Gastrocnemius medialis (tissue), 4 donors: ENCODE measurements at places on chromosomes 13 and 19. TPM values are rescaled to one million over a fixed set of nuclear protein-coding genes. Genes with fewer than 3 reads are reported as not detected.

UBL5 gene
- 388 TPM for total RNA-seq

GRK1 gene
- not detected for total RNA-seq

PRTN3 gene
- total RNA-seq, result not detected

CEACAM16 gene
- not detected for total RNA-seq

SBSN gene
- not detected for total RNA-seq

IGFL4 gene
- not detected for total RNA-seq

PCDH9 gene
- total RNA-seq, result 1.4 TPM

SIPA1L3 gene
- total RNA-seq, result 6.0 TPM

SYT5 gene
- total RNA-seq, result not detected

CGB2 gene
- not detected for total RNA-seq

PSG1 gene
- not detected for total RNA-seq

ZNF541 gene
- not detected for total RNA-seq

HIF3A gene
- total RNA-seq, result 15.9 TPM

DNA sequence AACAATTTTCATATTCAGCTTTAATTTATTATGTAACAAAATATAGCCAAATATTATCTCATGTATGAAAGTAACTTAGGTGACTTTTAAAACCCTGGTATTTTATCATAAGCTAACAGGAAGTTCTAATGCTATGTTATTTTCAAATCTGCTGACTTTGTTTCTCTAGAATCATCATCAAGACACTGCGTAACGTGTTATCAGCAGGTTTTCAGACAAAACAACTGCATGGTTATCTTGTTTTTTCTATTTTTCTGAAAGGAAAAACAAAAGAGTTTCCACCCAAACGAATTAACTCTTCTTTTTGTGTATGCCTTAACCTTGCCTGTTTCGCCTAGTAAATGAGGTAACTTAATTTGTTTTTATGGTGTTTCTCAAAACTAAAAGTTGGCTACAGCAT is 156.3 kb downstream of the TBC1D4 start:
- H3K4me1 ChIP-seq, result peaks cover 21% of the 10 kb centered on the region
- peaks cover 19% of the 10 kb centered on the region for H3K36me3 ChIP-seq
- no peaks in the 10 kb centered on the region for H3K27me3 ChIP-seq
- no peak for DNase-seq
- no peak overlapping the region for H3K27ac ChIP-seq

DNA sequence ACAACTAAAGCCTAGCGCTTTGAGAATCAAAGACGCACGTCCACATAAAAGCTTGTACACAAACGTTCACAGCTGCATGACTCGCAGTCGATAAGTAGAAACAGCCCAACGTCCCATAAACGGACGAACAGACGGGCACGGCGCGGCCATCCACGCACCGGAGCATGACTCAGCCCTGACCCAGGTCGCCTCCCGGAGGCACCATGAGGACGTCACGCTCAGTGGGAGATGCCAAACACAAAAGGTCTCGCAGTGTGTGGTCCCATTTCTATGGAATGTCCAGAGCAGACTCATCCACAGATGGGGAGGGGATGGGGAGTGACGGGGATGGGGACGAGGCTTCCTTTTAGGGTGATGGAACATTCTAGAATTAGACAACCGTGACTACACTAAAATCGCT is 9.4 kb downstream of the POLRMT start:
- no peak overlapping the region for H3K4me3 ChIP-seq
- no peaks in the 10 kb centered on the region for H3K36me3 ChIP-seq
- no peaks in the 10 kb centered on the region for H3K4me1 ChIP-seq
- H3K27ac ChIP-seq, result peak overlapping the region; percentile 59
- no peak for DNase-seq
- H3K27me3 ChIP-seq, result no peaks in the 10 kb centered on the region

GRCh38 chr19:32748948-32749347 is 29.4 kb downstream of the TDRD12 start:
- H3K27ac ChIP-seq, result no peak overlapping the region
- H3K36me3 ChIP-seq, result no peaks in the 10 kb centered on the region
- DNase-seq, result no peak
- H3K4me3 ChIP-seq, result no peak overlapping the region
- no peaks in the 10 kb centered on the region for H3K4me1 ChIP-seq

DNA sequence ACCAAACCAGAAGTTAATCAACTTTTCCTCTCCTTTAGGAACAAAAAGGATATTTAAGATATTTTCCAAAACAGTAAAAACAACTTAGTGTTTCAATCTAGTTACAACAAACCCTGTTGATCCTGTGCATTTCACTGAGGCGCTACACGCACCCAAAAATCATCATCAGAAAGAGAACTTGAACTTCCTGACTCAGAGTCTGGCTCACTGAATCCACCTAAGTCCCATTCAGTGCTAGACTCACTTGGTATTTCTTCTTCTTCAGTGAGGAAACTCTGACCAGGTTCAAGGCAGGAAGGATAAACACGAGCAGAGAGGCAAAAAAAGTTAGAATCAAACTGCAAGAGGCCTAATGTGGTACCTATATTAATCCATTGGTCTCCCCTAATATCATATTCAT is 2.2 kb downstream of the KBTBD6 start:
- H3K4me1 ChIP-seq, result peaks cover 52% of the 10 kb centered on the region
- H3K27me3 ChIP-seq, result no peaks in the 10 kb centered on the region
- peak overlapping the region; percentile 43 for H3K27ac ChIP-seq
- DNase-seq, result no peak
- no peaks in the 10 kb centered on the region for H3K36me3 ChIP-seq

GRCh38 chr19:47821460-47822020 is at the start of gene CRX:
Gene CRX (plus strand): TSS chr19:47821937. CDS start chr19:47834444, 12,507 bp downstream.
- H3K27ac ChIP-seq, result no peak within 1 kb of the TSS
- DNase-seq, result no peak
- H3K27me3 ChIP-seq, result peaks cover 16% of the 10 kb centered on the region

DNA sequence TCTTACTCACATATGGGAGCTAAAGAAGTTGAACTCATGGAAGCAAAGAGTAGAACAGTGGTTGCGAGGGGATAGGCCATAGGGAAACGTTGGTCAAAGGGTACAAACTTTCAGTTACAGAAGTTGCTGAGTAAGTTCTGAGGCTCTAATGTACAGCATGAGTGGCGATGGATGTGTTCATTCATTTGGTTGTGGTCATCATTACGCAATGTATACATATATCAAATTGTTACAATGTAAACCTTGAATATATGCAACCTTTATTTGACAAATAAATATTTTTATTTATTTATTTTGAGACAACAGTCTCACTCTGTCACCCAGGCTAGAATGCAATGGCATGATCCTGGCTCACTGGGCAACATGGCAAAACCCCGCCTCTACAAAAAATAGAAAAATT is 38.7 kb downstream of the ZIC5 start:
- no peaks in the 10 kb centered on the region for H3K4me1 ChIP-seq
- H3K27me3 ChIP-seq, result peaks cover 4% of the 10 kb centered on the region
- H3K36me3 ChIP-seq, result no peaks in the 10 kb centered on the region
- no peak overlapping the region for H3K4me3 ChIP-seq

GRCh38 chr13:100040196-100040595 is 48.7 kb upstream of the PCCA start:
- no peaks in the 10 kb centered on the region for H3K36me3 ChIP-seq
- no peaks in the 10 kb centered on the region for H3K4me1 ChIP-seq
- H3K27ac ChIP-seq, result no peak overlapping the region
- no peaks in the 10 kb centered on the region for H3K27me3 ChIP-seq
- no peak overlapping the region for H3K4me3 ChIP-seq

GRCh38 chr13:37539170-37539569 is 59.4 kb downstream of the POSTN start:
- no peaks in the 10 kb centered on the region for H3K36me3 ChIP-seq
- no peak for DNase-seq
- no peaks in the 10 kb centered on the region for H3K27me3 ChIP-seq
- no peak overlapping the region for H3K4me3 ChIP-seq
- H3K27ac ChIP-seq, result no peak overlapping the region

- H3K36me3 ChIP-seq, result no peaks in the 10 kb centered on the region
- no peaks in the 10 kb centered on the region for H3K4me1 ChIP-seq
- H3K27ac ChIP-seq, result no peak overlapping the region
- no peak for DNase-seq
Measured at GRCh38 chr13:29935309-29935981, 85.0 kb upstream of the UBL3 start.

- peak overlapping the region; percentile 81 for H3K27ac ChIP-seq
- no peak for DNase-seq
Measured at GRCh38 chr13:79648191-79648590, 167.2 kb downstream of the NDFIP2 start.

- no peak overlapping the region for H3K4me3 ChIP-seq
- no peaks in the 10 kb centered on the region for H3K36me3 ChIP-seq
- no peaks in the 10 kb centered on the region for H3K27me3 ChIP-seq
Measured at GRCh38 chr13:21752501-21752900, 81.6 kb downstream of the FGF9 start.

DNA sequence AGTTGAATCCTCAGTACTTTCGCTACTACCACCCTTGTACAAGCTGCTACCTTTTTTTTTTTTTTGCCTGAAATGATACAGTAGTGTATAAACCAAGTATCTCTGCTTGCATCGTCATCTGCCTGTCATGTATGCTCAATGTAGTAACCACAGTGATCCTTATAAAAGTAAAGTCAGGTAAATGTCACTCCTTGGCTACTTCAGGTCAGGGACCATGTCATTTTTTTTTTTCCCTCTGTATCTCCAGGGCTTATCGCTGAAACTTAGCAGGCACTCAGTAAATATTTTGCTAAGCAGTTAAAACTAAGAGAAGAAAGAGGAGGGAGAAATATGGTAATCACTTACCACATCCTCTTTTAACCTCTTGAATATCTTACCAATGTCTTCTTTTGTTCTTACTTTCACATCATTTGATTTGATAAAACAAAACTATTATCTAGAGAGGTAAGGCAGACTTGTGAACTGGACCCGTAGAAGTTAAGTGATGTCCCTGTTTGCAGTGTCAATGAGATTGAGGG is 96.8 kb upstream of the KLF12 start:
- H3K4me3 ChIP-seq, result no peak overlapping the region
- no peaks in the 10 kb centered on the region for H3K36me3 ChIP-seq
- no peaks in the 10 kb centered on the region for H3K27me3 ChIP-seq
- no peak for DNase-seq
- no peak overlapping the region for H3K27ac ChIP-seq
- H3K4me1 ChIP-seq, result no peaks in the 10 kb centered on the region

DNA sequence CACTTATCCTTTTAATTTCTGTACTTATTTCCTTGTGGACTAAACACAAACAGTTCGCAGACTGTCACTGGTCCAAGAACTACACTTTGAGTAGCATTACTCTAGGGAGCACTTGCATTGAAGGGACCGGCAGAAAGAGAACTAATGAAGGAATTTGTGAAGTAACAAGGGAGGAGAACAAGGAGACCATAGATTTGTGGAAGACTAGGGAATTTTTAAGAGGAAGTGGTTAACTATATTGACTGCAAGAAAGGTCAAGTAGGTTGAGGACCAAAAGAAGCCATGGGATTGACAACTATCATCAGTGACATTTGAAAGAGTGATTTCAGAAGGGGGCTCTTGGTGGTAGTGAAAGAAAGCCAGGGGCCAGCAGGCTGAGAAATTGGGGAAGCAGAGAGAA is 4.0 kb upstream of the RB1 start:
- H3K27ac ChIP-seq, result no peak overlapping the region
- DNase-seq, result no peak
- no peaks in the 10 kb centered on the region for H3K36me3 ChIP-seq

DNA sequence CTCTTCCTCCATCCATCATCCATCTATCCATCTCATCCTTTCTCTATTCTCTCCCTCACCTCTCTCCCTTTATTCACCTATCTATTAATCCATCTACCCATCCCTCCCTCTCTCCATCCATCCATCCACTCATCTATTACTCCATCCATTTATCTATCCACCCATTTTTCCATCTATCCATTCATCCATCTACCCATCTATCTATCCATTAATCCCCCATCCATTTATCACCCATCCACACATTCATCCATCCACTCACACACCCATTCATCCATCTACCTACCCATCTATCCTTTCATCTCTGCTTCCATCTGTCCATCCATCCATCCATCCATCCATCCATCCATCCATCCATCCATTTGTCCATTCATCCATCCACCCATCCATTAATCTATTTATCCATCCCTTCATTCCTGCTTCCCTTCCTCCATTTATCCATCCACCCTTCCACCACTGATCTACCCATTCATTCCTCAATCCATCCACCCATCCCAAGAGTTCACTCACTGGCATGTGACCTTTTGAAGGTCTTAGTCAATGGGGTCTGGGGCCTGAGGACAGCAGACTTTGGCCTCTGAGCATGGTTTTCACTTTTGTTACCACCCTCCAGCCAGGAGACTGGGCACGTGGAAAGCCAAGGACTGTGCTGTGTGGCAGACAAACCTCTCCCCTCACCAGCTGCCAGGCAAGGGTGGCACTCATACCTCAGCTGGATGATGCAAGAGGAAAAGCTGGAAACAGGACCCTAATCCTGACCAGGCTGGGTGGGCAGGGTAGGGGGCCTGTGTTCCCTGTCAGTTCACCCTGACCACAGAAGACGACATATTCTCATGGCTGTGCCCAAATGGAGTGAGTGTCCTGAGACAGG is 126.7 kb downstream of the URI1 start:
- no peak overlapping the region for H3K27ac ChIP-seq
- DNase-seq, result no peak
- H3K4me3 ChIP-seq, result no peak overlapping the region

DNA sequence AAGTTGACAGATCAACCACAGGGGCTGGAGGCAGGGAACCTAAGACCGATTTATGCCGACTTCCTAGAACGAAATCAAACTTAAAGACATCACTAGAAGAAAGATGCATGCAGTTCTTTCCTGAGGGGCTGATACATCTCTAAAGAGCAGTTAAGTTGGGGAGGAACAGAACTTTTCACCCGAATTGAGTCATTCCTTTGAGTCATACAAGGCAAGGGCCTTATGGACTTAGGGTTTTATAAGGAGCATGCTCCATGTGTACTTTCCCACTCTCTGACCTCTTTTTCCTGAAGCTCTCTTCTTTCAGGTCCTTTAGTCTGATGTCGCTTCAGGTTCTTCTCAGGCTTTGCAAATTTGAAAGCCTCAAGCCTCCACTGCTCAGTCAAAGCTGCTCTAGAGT is 7.9 kb upstream of the FBXL3 start:
- no peak for DNase-seq
- no peak overlapping the region for H3K27ac ChIP-seq
- no peaks in the 10 kb centered on the region for H3K27me3 ChIP-seq
- no peak overlapping the region for H3K4me3 ChIP-seq
- H3K36me3 ChIP-seq, result no peaks in the 10 kb centered on the region

DNA sequence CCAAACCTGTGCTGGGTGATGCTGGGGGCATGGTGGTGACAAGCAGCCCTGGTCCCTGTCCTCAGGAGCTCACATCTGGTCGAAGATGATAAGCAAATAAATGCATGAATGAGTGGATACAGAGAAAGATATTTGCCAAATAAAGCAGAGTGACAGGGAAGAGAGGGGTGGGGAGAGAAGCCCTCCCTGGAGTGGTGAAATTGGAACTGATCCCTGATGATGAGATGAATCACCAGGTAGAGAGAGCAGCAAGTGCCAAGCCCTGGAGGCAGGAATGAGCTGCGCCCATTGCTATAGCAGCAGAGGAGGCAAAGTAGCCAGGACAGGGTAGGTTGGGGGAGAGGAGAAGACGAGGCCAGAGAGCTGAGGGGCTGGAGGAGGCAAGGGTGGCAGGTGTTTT is 13.7 kb downstream of the FXYD5 start:
- H3K4me1 ChIP-seq, result no peaks in the 10 kb centered on the region
- DNase-seq, result no peak
- H3K27ac ChIP-seq, result no peak overlapping the region
- H3K27me3 ChIP-seq, result no peaks in the 10 kb centered on the region
